ENCODE measurements at places on chromosomes 5 and 9. TPM values are rescaled to one million over a fixed set of nuclear protein-coding genes. Genes with fewer than 3 reads are reported as not detected.

B4GALT1 gene
- total RNA-seq, result 192 TPM

- H3K4me3 ChIP-seq, result no peak overlapping the region
- no peaks in the 10 kb centered on the region for H3K36me3 ChIP-seq
- no peak for DNase-seq
- no peaks in the 10 kb centered on the region for H3K4me1 ChIP-seq
Measured at GRCh38 chr5:76467216-76467615, 64.1 kb downstream of the IQGAP2 start.

PTGS1 gene
- total RNA-seq, result 0.93 TPM

GRCh38 chr9:134913041-134913712 lies 4.5 kb downstream of the FCN1 start:
- no peak for DNase-seq
- H3K4me3 ChIP-seq, result no peak overlapping the region
- H3K27me3 ChIP-seq, result no peaks in the 10 kb centered on the region
- no peak overlapping the region for H3K27ac ChIP-seq

- no peaks in the 10 kb centered on the region for H3K4me1 ChIP-seq
- no peaks in the 10 kb centered on the region for H3K36me3 ChIP-seq
- H3K27ac ChIP-seq, result no peak overlapping the region
- no peak for DNase-seq
- H3K4me3 ChIP-seq, result no peak overlapping the region
Measured at GRCh38 chr5:159682623-159683022, 233.7 kb upstream of the ADRA1B start.

- H3K4me1 ChIP-seq, result peaks cover 12% of the 10 kb centered on the region
- no peaks in the 10 kb centered on the region for H3K27me3 ChIP-seq
- no peaks in the 10 kb centered on the region for H3K36me3 ChIP-seq
- peak; percentile 27 for DNase-seq
- H3K27ac ChIP-seq, result peak overlapping the region; percentile 89
Measured at GRCh38 chr5:891837-892393, 686 bp downstream of the BRD9 start.

ANXA6 gene
- 180 TPM for total RNA-seq

DNA sequence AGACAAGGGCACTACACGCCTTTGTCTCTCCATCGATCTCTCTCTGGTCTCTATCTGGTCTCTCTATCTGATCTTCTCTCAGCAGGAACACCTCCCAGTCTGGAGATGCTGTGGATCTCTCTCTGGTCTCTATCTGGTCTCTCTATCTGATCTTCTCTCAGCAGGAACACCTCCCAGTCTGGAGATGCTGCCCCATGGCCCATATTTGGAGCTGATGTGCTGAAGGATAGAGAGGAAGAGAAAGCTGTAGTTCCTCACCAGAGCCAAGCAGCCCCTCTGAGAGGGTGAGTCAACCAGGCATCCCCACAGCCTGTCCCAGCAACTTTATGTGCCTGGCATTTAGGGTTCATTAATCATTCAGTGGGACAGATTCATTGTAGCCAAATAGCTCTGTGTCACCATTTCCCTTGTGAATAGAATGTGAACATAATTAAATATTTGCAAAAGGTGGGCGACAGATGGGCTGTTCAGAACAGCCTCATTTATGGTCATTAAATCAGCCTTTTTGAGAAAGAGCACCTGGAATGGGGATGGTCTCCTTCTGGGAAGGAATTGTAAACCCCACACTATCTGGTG lies 189.3 kb upstream of the MAST4 start:
- H3K27ac ChIP-seq, result no peak overlapping the region
- no peaks in the 10 kb centered on the region for H3K27me3 ChIP-seq
- no peaks in the 10 kb centered on the region for H3K4me1 ChIP-seq

GRCh38 chr5:151233616-151234085 lies 9.8 kb upstream of the CCDC69 start:
- H3K36me3 ChIP-seq, result no peaks in the 10 kb centered on the region
- no peak overlapping the region for H3K27ac ChIP-seq
- H3K4me3 ChIP-seq, result no peak overlapping the region
- DNase-seq, result no peak
- peaks cover 33% of the 10 kb centered on the region for H3K4me1 ChIP-seq

DNA sequence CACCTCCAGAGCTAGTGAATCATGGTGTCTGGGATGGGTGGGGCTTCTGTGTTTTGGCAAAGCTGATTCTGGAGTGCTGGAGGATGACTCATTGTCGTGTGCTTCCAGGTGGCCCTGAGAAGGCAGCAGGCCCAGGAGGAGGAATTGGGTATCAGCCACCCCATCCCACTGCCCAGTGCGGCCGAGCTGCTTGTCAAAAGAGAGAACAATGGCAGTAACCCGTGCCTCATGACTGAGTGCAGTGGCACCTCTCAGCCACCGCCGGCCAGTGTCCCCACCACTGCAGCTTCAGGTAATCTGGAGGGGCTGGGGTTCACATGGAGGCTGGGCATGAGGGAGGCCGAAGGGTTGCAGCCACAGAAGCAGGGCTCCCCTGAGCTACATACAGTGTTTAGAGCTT lies 5.4 kb downstream of the DMRT1 start:
- H3K27me3 ChIP-seq, result no peaks in the 10 kb centered on the region
- no peak overlapping the region for H3K4me3 ChIP-seq
- H3K36me3 ChIP-seq, result no peaks in the 10 kb centered on the region

GRCh38 chr9:116275418-116276195 lies 122.0 kb downstream of the PAPPA start:
- no peaks in the 10 kb centered on the region for H3K27me3 ChIP-seq
- H3K4me1 ChIP-seq, result peaks cover 5% of the 10 kb centered on the region
- H3K4me3 ChIP-seq, result no peak overlapping the region
- H3K36me3 ChIP-seq, result no peaks in the 10 kb centered on the region

- H3K4me3 ChIP-seq, result no peak overlapping the region
- no peak overlapping the region for H3K27ac ChIP-seq
- H3K36me3 ChIP-seq, result no peaks in the 10 kb centered on the region
- H3K27me3 ChIP-seq, result no peaks in the 10 kb centered on the region
- no peaks in the 10 kb centered on the region for H3K4me1 ChIP-seq
Measured at GRCh38 chr9:124615100-124615742, 108.0 kb upstream of the NR5A1 start.

Data from testis (tissue), 5 donors.